ENCODE measurements at places on chromosomes 7 and 10. TPM values are rescaled to one million over a fixed set of nuclear protein-coding genes. Genes with fewer than 3 reads are reported as not detected.

DNA sequence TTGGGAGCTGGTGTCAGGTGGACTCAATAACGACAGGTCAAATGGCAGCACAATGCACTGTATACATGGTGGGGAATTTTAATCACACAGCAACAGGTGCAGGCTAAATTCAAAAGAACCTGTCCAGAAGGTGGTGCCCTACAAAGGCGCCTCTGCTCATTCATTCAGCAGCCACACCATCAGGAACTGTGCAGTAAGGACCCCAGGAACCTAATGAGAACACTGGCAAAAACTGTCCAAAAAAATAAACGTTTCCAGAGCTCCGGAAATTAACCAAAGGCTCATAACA is 21.9 kb upstream of the CRYGN start:
- no peak for DNase-seq

DNA sequence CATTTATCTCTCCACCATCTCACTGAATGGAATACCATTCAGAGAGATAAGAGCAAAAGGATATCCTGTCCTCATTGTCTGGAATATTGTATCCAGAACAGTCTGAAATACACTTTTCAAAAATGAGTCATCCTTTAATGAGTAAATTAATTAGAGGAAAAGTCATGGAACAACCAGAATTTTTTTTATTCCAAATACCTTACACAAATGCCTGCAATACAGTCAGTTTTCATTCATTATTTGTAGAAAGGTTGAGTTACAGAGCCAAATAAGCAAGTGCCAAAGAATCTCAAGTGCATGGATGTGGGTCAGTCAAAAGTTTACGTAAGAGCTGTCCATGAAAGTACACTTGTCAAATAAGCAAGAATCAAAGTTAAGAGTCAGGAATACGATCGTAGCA is 482.6 kb downstream of the IPMK start:
- DNase-seq, result no peak

DNA sequence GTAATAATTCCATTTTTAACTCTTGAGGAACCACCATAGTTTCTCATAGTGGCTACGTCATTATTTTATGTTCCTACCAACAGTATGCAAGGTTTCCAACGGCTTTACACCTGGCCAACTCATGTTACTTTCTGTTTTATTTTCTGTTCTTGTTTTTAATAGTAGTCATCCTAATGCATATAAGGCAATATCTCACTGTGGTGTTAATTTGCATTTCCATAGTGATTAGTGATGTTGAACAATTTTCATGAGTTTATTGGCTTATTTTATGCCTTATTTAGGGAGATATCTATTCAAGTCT is 465.5 kb upstream of the KLF6 start:
- no peak for DNase-seq

DNA sequence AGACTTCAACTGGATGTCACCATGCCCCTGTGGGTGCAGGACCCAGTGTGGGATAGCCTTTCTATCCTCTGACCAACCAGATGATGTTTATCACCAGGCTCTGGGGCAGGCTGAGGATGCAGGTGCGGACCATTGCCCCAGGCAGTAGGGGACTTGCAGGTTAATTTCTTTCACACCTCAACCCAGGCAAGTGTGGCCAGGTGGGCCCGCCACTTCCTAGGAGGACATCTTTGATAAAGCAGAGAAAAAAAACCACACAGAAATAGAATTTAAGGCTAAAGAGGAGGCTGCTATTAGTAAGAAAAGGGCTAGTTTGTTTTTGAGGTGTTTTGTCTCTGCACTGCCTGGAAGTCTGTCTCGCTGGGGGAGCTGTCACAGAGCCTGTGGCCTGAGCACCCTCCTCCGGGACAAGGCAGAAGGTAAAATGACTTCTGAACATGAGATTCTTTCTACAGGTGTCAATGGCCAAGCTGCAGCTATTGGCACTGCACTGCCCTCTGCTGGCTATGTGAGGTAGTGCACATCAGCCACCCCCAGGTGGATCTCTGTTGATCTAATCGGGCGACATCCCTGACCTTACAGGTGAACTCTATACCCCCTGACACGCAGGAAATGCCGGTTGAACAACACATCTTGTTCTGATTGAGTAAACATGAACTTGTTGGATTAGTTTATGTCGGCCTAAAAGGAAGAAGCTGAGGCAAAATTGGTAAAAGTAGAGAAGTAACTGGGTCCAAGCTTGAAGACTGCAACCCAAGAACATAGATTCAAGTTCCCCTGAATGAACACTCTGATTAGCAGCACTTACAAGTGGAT is 21.0 kb downstream of the UPP1 start:
- DNase-seq, result peak; percentile 61

DNA sequence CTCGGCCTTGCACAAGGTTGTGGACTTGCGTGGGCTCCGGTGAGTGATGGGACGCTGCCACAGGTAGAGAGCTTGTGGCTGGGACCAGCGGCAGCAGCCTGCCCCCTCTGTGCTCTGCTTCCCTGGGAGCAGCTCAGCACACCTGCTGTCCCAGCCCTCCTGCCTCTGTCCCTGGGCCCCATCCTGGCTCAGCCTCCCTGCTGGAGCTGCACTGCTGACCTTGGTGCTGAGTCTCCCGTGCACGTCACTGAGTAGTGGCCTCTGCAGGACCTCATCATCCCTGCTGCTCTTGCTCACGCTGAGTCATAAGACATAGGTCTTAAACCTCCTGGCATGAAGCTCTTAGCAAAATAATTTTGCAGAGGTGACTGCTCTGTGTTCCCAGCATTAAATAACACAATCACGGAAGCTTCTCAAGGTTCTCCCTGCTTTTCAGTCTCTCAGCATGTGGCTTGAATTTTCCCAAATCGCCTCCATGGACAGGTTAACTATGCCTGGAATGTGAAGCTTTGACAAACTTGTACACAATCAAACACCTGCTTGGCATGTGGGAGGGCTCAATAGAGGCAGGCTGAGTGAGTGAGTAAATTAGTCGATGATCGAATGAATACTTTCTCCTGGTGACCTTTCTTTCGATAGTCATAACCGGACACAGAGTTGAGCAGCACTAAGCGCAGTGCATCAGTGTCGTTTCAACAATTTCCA is 63.8 kb upstream of the NPS start:
- peak; percentile 32 for DNase-seq

DNA sequence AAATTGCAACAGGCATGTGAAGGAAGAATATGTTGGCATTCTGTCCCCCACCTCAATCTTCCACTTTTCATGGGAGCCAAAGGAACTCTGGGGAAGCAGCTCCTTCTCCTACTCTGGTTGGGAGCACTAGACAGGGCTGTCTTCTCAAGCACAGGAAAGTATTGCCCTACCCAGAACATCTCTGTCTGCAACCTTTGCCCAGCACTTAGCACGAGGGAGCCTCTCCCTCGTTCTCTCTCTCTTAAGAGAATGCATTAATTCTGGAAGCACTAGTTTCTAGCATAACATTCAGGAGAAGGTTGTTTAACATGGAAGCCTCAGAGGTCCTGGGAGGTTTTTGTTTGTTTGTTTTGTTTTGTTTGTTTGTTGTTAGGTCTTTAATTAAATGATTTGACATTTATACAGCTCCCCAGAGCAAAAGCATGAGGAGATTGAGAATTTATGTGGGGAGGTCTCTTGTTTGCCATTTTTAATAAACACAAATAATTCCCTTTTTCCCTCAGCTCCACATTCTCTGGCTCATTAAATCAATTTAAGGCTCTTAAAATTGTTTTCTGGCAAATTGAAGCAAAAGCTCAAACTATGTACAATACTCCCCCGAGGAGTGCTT is 240.6 kb downstream of the TRIL start:
- DNase-seq, result no peak

DNA sequence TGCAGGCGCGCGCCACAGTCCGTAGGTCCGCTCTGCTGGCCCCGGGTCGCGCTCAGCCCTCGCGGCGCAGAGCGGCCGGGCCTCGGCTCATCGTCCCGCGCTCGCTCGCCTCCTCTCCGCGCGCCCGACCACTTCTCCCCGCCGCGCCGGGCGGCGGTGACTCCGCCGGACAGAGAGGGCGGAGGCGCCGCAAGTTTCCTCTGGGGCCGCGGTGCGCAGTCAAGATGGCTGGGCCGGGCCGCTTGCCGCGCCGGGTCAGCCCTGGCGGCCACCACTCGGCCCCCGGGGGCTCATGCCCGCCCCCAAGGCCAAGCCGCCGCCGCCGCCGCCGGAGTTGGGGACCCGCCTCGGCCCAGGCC is 441 bp downstream of the FZD8 start:
- DNase-seq, result peak; percentile 32

GRCh38 chr10:120833222-120833928 is 17.8 kb upstream of the WDR11 start:
- DNase-seq, result no peak

DNA sequence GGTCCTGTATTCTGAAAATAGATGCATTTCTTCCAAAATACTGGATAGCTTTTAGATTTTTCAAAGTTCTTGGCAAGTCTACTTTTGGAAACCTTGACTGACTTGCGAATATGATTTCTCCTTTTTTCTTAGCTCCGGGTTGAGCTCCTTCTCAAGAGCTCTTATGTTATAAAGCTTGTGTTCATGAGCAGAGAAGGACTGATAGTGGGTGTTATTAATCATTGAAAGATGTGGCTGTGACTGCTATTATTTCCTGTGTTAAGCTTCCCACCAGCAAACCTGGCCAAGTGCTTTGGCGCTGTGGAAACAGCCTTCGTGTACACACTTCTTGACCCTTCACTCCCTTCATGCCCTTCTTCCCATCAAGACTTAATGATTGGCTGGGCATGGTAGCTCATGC is 98.2 kb downstream of the KIAA1217 start:
- no peak for DNase-seq

- DNase-seq, result no peak
Measured at GRCh38 chr7:124202546-124202945, 169.7 kb upstream of the TMEM229A start.

DNA sequence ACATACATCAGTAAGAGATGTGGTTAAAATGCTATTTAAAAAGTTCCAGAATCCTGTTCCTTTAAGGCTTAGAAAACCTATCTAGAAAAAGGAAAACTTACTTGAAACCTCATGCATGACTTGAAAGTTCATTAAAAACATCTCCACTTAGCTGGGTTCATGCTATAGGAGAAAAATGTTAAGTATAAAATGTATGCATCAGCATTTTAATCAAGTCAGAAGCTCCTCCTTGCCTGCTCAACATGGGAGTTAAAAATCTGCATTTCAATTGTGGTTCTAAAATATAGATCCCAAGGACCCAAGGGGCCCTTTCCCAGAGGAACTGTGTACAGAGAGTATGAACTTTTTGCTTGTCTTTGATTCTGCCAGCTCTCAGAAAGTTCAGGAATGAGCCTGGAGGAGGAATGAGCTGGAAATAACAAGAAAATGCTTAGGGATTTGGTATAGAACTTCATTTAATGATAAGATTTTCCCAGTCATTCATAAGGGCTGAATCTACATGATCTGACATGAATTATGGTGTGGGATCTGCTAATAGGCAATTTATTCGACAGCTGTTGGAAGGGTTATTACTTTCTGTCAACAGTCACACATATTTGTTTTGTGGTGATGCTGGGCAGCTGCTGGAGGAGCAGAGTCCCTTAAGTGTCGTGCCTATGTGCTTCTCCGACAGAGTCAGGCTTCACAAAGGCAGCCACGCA is 85.6 kb upstream of the MTPN start:
- DNase-seq, result no peak

GRCh38 chr7:116211913-116212596 is 1.7 kb downstream of the TES start:
- DNase-seq, result no peak

- no peak for DNase-seq
Measured at GRCh38 chr10:92493362-92493761, 80.5 kb downstream of the IDE start.

GRCh38 chr7:135859538-135859937 is 110.9 kb upstream of the FAM180A start:
- DNase-seq, result peak; percentile 81

GRCh38 chr10:132690401-132690800 is 95.5 kb downstream of the NKX6-2 start:
- DNase-seq, result no peak

DNA sequence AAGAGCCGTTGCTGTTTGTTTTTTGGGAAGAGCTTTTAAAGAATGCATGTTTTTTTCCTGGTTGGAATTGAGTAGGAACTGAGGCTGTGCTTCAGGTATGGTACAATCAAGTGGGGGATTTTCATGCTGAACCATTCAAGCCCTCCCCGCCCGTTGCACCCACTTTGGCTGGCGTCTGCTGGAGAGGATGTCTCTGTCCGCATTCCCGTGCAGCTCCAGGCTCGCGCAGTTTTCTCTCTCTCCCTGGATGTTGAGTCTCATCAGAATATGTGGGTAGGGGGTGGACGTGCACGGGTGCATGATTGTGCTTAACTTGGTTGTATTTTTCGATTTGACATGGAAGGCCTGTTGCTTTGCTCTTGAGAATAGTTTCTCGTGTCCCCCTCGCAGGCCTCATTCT is 31.6 kb downstream of the PFKFB3 start:
- DNase-seq, result no peak

The CC2D2B gene
- not detected for total RNA-seq

The TPST1 gene
- 61.0 TPM for total RNA-seq

The POLR1F gene
- total RNA-seq, result 27.3 TPM

The TAS2R41 gene
- total RNA-seq, result not detected

The CNNM1 gene
- 1.6 TPM for total RNA-seq

The KCNIP2 gene
- 0.07 TPM for total RNA-seq

The ACSL5 gene
- 17.6 TPM for total RNA-seq
